ENCODE measurements at places on chromosomes 11 and 22.

GRCh38 chr11:64876835-64877341, 1.5 kb downstream of the EHD1 start:
- no peak for DNase-seq

DNA sequence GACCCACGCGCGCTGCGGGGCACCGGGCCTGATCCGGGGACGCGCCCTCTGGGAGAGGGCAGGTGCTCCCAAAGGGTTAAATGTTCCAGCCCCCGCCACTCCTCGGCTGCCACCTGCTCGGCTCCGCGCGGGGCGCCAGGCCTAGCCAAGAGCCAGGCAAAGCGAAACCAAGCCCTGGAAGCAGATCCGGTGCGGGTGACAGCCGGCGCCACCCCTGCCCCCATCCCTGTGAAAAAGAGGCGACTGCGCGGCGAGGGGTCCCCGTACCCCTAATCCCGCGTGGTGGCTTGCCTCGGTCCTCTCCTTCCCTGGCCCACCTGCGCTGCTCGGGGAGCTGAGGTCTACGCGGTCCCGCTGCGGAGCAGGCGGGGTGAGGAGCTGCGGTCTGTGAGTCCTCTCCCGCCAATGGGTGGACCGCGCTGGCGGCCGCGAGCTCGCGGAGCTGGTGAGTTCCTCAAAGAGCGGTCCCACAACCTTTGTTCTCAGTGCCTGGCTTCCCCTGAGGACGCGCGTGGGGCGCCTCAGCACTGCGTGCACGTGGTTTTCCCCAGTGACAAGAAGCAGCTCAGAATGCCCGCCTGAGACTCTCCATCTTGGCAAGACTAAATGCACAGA, at the start of gene ME3:
TSS of gene ME3 (minus strand) at position 610 of the 615 bp plus-strand sequence.
- peak; percentile 10 for DNase-seq

DNA sequence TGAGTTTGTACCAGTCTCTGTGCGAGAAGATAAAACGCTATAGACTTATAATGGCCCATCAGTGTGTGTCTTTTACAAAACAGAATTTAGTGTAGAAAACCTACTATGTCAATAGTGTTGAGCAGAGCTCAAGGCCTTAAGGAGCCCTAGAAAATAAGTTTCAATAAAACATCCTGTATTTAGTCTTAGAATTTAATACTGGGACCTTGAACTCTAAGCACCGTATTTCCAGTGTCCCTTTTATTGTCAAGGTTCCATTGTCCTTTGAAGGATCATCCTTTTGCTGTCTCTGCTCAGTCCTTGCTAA, 16.6 kb downstream of the CDC45 start:
- DNase-seq = no peak

- DNase-seq = no peak
Observed at GRCh38 chr11:99449345-99449744, 428.6 kb downstream of the CNTN5 start.

DNA sequence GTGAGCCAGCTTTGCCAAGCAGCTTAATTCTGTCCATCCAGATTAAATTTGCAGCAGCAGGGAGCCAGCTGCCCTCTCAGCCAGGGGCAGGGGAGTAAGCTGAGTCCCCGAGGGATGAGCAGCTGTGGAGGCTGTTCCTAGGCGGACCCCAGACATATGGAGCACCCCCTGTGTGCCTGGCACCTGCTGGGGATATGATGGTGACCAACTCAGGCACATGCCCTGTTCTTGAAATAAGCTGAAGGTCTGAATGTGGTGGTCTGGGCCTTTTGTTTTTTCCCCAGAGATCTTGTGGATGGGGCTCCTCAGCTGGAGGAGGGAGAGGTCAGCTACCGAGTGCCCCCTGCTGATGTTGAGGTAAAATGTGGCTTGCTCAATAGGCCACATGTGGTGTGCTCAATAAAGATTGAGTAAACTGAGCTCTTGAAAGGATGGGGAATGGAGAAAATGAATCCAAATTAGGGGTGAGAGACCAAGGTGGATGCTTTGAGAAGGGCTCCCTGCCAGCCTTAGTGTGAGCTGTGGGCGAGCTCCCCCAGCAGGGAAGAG, 103.3 kb upstream of the NNMT start:
- no peak for DNase-seq

DNA sequence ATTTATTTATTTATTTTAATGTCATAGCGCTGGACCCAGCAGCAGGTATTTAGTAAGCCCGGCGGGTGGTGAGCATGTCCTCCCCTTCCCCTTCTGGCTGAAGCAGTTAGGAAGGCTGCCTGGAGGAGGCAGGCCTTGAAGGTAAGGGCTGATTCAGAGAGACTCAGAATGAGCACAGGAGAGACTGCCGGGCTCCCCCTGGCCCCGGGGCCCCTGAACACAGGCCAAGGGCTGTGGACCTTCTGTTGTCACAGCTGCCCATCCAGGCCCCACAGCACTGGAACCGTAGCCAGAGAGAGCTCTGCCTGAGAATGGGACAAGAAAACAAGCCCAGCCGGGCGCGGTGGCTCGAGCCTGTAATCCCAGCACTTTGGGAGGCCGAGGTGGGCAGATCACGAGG, 52.8 kb downstream of the KCNJ4 start:
- no peak for DNase-seq

- DNase-seq = no peak
Observed at GRCh38 chr11:87425391-87425790, 387.7 kb downstream of the TMEM135 start.

DNA sequence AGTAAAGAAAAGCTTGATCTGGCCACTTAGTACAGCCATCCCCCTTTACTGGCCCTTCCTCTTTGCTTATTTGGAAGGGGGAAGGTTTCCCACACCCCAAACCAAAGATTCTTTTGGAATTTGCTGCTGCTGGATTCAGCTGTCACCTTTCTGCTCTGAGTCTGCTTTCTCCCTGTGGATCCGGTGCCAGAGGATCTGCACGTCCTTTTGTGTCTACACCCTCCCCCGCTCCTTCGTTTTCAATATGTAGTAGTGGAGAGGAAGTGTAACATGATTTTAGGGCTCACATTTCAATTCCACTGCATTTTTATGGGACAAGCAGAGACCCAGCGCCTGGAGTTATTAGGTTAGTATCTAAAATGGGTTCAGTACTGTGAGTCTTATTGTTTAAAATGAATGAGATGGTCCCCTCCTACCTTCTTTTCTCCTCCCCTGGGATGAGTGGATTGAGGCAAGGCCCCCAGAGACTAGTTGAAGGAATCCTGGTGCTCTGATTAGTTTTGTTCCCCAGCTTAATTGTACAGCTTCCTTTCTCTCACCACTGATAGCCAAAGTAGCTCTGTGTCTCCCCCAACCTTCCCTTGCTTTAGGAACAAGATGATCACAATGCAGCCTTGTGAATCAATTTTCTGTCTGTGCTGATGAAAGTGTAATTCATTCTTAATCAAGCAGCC, 30.5 kb upstream of the CABP7 start:
- DNase-seq = no peak

- DNase-seq = no peak
Observed at GRCh38 chr11:61659413-61660196, 20.6 kb upstream of the DAGLA start.

DNA sequence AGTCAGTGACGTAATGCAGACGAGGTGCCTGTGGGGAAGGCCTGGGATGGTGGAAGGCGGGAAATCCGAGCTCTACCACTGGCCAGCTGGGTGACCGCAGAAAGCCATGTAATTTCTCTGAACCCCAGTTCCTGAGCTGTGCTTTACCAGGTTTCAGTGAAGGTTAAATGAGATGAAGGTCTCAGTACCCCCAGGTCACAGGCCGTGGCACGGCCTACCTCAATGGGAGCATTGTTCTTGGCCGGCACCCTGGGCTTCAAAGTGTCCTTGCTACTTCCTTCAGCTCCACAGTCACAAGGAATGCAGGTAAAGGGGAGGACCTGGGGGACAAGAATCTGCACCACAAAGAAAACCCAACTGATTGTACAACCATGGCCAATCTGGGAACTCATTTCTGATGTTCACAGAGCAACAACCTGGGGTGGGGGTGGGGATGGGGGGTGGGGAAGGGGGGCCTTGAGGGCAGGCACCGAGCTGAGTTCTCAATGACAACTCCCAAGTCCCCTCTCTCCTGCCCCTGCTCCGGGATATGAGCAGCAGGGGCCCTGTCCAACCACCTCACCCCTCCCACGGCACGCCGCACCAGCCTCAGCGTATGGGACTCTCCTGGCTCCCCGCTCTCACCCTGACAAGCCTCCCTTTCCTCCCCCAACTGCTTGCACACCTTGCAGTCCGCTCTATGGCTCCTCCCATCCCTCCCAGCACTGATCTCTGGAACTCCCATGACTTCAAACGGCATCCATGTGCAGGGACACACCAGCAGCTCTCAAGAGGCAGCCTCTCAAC, 59.1 kb upstream of the ARFGAP3 start:
- no peak for DNase-seq

GRCh38 chr11:1219446-1219833, 3.4 kb upstream of the MUC5B start:
- no peak for DNase-seq

DNA sequence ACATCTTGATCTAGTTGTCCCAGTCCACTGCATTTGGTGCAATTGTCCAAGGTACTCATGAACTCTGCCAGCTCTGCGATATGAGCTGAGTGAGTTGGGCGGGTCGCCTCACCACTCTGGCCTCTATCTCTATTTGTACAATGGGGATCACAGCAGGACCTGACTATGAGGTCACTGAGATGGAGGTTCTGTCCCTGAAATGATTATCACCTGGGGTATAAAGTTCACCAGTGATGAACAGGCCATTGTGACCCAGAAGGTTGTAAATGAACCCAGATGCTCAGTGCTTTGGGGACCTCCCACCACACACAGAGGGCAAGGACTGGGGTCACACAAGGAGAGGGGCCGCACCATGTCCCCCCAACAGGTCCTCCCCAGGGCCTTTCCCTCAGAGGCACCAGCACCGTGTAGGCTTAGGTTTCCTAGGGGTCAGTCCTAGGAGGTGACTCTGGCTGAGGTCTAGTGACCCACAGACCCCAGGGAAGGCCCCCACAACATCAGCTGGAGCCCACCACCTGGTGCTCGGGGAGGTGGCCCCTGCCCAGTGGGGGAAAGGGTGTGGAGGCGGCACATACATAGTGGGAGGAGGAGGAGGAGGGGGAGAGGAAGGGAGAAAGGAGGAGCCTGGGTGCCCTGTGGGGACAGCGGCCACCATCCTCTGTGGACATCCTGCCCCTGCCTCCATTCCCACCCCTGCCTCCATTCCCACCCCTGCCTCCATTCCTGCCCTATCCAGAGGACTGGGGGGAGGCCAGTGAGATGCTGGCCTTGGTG, 25.0 kb upstream of the IGLL1 start:
- no peak for DNase-seq

- DNase-seq = peak; percentile 72
Observed at GRCh38 chr11:44727373-44728287, 868 bp downstream of the TSPAN18 start.

- no peak for DNase-seq
Observed at GRCh38 chr11:7307836-7308235, 56.1 kb downstream of the SYT9 start.

DNA sequence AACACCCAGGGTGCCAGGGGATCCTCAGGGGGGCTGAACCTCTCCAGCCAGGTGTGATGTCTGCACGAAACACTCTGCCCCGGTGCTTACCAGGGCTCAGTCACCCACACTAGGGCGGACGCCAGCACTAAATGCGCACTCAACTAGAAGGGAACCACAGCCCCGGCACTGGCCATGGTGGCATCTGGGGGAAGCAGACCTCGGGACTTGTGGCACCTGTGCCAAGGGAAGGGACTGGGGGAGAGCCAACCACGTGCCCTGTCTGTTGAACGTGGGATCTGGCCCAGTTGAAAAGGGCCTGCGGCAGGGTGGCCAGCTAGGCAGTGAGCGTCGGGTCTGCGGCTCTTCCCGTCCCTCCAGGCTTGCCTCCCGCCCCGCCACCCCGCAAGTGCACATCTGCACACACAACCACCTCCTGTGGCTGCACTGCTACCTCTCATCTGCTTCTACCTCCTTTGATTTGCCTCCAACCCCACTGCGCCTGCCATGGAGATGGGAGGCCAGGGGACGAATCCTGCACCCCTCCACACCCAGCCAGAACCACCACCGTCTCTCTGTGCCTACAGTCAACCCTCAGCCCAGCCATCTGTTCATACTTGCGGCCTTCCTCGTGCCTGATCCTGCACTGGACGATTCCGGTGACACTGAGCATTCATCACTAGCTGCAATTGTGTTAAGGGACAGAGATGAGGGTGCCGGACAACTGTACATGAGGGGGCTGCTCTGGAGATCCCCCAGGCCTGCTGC, 15.0 kb upstream of the MOB2 start:
- DNase-seq = no peak

DNA sequence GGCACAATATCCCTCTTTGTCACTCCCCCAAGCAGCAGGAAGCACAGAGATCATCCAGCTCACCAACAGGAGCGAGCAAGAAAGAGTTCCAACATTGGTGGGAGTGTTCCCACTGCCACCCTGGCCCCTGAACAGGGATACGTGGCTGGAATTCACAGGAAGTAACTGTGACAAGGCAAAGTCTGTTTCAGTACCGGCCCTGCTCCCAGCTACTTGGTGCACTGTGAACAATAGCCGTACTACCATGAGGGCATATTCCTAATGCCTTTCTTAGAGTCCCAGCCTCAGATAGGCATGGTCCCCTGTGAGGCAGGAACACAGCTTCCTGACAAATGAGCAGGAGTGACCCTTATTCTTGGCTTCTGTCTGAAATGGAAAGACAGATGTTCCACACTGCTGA, 1.8 kb upstream of the SLC37A2 start:
- no peak for DNase-seq

DNA sequence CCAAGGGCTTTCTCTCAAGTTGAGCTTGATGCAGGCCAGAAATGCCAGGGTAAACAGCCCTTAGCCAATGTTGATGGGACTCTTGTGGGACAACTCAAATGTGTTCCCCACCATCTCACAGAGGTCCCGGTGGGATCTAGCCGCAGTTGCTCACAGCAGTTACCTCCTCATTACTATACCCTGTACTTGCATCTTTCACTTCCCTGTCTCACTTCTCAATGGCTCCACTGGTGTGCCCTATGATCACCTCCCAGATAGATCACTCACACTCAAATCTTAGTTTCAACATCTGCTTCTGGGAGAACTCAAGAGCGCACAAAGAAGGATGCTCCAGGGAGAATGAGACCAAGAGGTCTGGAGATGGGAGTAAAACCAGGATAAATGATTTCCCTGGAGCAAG, 47.0 kb downstream of the RCN1 start:
- no peak for DNase-seq

- no peak for DNase-seq
Observed at GRCh38 chr11:94751786-94752185, 16.4 kb upstream of the AMOTL1 start.

DNA sequence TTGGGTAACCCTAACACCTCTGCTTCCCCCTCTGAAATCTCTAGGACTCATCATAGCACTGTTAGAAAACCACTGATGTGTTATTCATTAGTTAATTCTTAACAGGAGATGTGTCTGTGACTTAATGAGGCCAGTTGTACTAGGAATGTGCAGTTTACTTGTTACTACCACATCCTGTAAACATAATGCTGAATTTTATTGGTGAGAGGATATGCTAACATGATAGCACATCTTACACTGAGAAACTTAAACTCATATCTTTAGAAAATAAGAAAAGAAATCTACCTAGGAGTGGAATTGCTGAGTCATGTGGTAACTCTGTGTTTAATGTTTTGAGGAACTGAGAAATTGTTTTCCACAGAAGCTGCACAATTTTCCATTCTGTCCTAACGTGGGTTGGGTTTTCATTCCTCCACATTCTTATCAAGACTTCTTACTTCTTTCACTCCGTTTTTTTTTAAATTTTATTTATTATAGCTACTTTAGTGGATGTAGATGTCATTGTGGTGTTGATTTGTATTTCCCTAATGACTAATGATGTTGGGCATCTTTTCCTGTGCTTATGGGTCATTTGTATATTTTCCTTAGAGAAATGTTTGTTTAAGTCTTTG, 33.7 kb downstream of the RNF121 start:
- DNase-seq = no peak

GRCh38 chr11:251550-251949, 14.8 kb downstream of the PSMD13 start:
- no peak for DNase-seq
